SJSA1 (cell line): ENCODE measurements at places on chromosomes 3 and 15. TPM values are rescaled to one million over a fixed set of nuclear protein-coding genes. Genes with fewer than 3 reads are reported as not detected.

- H3K27me3 ChIP-seq = no peaks in the 10 kb centered on the region
- peak overlapping the region; percentile 17 for H3K4me3 ChIP-seq
Measured at GRCh38 chr3:194556086-194557056, 69.6 kb upstream of the ATP13A3 start.

- no peaks in the 10 kb centered on the region for H3K36me3 ChIP-seq
- no peak overlapping the region for H3K27ac ChIP-seq
- no peaks in the 10 kb centered on the region for H3K27me3 ChIP-seq
- H3K4me3 ChIP-seq = no peak overlapping the region
- DNase-seq = no peak
Measured at GRCh38 chr15:69781411-69782125, 316.1 kb downstream of the TLE3 start.

DNA sequence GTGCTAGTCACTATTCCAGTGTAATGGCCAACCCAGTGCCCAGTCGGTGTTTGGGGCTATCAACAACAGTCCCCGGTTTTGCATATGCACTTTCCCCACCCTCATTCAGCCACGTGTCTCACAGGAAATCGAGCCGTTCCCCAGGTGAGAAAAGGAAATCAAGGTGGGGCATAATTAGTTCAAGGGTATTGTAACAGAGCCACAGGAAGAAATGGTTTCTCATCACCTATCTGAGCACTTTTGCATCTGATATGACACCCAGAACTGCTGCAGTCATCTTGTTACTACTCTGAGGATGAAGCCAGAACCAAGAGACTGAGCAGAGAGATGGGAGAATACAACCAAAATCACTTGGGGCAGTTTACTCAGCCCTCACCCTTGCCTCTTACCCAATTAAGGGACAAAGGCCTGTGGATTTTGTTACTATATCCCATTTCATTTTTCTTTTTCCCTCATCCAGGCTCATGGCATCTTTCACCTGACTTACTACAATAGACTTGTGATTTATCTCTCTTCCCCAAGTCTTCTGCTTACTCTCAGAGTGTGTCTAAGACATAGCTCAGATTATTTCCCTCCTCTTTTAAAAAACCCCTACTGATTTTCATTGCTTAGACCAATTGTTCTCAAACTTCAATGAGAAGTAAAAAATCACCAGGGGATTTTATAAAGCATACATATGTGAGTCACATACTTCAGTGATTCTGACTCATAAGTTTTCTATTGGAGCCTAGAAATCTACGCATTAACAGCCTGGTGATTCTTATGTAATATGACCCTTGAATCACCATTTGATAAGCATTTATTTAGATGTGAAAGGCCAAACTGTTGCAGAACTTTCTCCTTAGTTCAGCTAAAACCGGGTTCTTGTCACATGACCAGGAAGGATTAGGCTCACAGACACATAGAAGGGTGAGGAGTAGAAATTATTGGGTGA lies 40.5 kb downstream of the TRAT1 start:
- peak overlapping the region; percentile 31 for H3K27ac ChIP-seq
- H3K36me3 ChIP-seq = no peaks in the 10 kb centered on the region
- DNase-seq = peak; percentile 30

DNA sequence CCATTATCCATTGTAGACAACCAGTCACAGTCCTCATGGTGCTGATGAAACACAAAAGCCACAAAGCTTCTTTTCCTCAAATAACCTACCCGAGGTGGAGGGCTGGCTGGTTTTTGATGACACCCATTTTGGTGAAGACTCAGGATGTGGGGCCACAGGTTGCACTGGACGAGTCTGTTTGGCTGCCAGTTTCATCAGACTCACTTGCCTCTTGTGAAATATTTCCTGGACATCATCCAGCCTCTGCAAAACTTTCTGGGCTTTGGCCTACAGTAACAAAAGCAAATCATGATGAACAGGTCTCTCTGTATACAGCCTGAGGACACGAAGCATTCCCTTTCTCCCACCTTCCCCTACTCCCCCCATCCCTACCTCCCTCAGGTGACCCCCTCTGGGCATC lies 42.2 kb downstream of the B3GNT5 start:
- H3K4me3 ChIP-seq = no peak overlapping the region
- DNase-seq = no peak
- no peaks in the 10 kb centered on the region for H3K27me3 ChIP-seq
- no peaks in the 10 kb centered on the region for H3K36me3 ChIP-seq
- peaks cover 22% of the 10 kb centered on the region for H3K4me1 ChIP-seq
- no peak overlapping the region for H3K27ac ChIP-seq

DAZL gene
- total RNA-seq = not detected in 2 replicates

- no peaks in the 10 kb centered on the region for H3K36me3 ChIP-seq
Measured at GRCh38 chr3:112497897-112498548, 1.2 kb downstream of the BTLA start.
